ENCODE measurements at places on chromosomes 5 and 9.

DNA sequence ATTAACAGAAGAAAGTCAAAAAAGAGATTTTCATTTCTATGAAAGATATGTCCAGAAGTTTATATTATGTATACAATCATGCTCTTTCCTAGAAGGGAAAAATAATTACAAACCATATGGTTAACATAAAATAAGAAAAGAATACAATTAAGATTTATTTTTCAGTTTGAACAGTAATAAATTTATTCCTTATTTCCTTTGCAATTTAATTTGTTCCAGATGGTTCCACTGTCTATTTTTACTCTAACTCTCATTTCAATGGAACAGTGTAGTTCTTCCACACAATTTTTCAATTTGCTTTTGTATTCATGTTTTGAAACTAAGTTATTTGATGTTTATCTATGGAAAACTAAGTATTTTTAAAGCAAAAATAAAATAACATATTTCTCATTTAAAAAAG, 1026.3 kb downstream of the TAF11L14 start:
- no peak for DNase-seq

DNA sequence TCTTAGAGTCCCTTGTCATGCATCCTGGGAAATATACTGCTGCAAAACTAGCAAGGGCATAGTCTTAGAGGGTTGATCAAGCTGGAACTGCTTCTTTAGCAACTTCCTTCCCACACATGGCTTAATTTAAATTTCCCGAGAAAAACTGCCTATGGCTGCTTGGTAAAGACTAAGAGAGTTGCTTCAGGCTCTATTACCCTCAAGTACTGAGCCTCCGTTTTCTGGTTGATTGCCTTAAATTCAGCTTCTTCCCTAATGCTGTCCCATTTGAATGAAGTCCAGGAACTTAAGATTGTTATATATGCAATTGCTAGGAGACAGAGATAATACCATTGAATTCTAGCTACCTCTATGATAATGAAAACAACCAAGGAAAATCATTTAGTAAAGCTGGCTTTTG, 385.7 kb upstream of the CYLC2 start:
- no peak for DNase-seq

- DNase-seq: no peak
Observed at GRCh38 chr9:7342229-7342628, 457.3 kb downstream of the DMAC1 start.

DNA sequence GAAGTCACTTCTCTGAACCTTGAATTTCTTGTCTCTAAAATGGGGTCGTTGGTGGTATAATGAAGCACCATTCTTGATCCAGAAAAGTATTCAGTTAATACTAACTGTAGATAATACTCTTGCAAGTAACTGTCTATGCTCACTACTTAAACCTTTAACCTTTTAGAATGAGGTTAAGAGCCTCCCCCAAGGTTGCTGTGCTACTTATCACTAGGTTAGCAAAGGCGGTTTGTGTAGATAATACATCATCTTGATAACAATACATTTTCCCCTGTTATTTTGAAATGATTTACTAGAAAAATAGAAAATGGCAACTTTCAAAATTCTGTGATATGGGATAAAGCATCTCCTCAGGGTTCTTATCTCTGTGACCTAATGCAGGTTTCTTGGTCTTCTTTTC, 12.6 kb downstream of the MAP3K1 start:
- no peak for DNase-seq

GRCh38 chr5:25646421-25647341, 1001.9 kb upstream of the CDH10 start:
- DNase-seq: no peak

DNA sequence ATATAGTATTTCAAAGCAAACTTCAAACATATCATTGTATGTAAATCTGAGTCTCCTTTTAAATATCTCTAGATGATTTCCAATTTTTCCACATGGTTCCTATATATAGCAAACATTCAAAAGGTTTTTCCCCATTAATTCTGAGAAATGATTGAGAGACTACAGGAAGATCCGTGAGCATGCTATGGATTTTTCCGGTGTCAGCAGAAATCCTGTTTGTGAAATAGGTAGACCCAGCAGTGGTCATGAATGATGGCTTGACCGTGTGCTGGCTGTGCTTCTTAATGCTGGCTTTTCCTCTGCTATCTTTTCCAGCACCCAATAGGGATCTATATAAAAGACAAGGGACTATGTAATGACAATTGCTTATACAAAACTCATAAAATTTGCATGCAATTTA, 485.3 kb downstream of the PSAT1 start:
- no peak for DNase-seq

DNA sequence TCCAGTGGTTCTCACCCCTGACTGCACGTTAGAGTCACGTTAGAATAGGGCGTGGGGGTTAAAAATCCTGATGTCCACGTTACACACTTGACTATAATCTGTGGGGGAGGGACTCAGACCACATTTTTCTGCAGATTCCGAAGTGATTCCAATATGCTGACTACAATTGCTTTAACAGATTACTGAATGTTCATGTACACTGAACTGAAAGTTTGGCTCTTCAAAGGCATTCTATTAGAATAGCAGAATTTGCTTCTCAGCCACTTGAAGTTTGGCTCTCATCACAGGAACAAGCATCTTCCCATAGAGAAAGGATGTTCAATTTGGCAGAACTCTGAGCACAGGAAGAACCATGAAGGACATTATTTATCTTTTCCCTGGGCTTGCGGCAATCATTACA, 84.5 kb downstream of the HAPLN1 start:
- no peak for DNase-seq

DNA sequence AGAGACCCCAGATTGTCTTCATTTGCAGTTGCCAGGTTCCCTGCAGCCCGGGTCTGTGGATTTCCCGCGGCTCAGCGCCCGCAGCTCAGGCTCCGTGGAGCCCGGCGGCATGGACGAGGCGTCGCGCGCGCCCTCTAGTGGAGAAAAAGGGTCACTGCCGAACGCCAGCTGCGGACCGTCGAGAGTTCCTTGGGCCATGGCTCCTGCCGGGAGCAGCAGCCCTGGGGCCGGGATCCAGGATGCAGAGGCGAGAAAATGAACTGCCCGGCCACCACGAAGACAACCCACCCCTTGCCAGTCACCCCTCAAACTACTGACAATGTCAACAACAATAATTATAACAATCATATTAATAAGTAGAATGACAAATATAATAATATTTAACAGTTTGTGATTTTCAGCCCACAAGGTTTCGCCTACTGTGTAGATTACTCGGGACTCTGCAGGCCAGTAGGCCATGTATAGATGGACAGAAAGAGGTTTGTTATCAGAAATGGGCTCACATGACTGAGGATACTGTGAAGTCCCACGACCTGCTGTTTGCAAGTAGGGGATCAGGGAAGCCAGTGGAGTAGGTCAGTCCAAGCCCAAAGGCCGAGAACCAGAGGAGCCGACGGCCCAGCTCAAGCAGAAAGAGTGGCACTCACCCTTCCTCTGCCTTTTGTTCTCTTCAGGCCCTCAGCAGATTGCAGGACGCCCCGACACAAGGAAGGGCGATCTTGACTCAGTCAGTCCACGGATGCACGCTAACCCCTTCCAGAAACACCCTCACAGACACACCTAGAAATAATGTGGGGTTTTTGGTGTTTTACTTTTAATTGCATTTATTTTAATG, 43.1 kb downstream of the BOD1 start:
- peak; percentile 66 for DNase-seq

- peak; percentile 66 for DNase-seq
Observed at GRCh38 chr9:136741883-136742571, 713 bp downstream of the LCN10 start.

GRCh38 chr5:138138949-138139780, at the start of gene NME5:
Gene NME5 (minus strand): TSS chr5:138139428. CDS start chr5:138138780, 648 bp downstream.
- DNase-seq: peak; percentile 33

DNA sequence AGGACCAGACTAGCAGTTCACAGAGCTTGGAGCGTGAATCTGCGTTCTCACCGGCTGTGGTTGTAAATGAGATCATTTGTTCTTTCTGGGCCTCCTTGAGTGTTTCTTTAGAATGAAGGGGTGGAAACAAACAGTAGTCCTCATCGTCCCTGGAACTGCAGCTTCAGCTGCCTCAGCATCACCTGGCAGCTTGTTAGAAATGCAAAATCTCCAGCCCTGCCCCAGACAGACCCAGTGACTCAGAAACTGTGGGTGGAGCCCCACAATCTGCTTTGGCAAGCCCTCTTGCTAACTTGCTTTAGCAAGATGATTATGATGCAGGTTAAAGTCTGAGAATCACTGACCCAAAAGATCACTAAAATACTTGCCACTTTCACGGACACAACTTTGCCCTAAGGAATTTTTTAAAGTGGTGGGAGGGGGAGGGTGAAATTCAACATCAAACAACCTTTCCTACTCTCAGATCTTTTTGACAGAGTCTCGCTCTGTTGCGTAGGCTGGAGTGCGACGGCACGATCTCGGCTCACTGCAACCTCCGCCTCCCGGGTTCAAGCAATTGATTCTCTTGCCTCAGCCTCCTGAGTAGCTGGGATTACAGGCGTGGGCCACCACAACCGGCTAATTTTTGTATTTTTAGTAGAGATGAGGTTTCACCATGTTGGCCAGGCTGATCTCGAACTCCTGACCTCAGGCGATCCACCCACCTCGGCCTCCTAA, 86.0 kb downstream of the BRINP1 start:
- DNase-seq: no peak

- no peak for DNase-seq
Observed at GRCh38 chr5:135025730-135026644, 8.0 kb downstream of the PITX1 start.

GRCh38 chr9:135801070-135801469, 99.1 kb downstream of the KCNT1 start:
- DNase-seq: no peak

GRCh38 chr5:2919310-2920018, 168.0 kb upstream of the IRX2 start:
- no peak for DNase-seq

DNA sequence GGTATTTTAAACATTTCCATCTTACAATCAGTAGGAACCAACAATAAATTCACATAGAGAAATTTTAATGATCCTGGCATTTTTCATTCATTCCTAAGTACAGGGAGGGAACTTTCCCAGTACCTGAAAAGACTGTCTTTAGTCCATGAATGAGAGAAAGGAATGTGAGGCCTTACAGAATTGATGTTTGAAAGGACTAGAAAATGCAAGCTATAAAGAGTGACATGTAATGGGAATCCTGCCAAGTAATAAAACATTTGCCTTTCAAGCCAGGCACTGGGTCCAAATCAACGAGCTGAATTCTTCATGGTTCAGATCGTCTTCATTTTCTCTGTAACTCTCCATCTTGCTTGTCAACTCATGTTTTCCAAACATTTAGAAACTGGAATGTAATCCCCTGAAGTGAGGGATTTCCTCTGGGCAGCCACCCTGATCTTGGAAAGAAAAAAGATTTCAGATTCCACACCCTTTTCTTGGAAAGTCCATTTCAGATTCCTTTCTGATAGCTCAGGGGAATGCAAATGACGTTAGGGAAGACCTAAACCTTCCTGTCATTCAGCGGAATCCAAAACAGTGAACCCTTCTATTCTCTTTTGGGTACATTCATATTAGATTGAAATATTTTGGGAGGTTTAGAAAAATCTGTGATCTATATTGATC, 315.8 kb downstream of the SH3GL2 start:
- no peak for DNase-seq

GRCh38 chr9:14868772-14869583, 41.2 kb downstream of the FREM1 start:
- no peak for DNase-seq

DNA sequence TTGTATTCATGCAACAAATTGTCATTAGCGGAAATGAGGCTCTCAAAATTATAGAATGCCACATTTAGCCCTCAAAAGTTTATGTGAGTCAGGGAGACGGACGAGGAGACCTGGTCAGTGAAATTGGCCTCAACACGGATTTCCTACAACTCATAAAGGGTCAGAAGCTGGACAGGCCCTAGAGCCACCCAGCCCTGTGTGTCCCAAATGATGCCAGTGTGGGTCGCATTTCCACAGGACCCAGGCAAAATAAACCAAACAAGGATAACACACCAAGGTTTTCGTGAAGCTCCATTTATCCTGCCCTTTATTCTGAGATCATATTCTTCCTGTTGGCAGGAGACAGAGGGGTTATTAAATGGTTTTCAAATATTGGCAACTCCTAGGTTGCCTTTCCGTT, 72.0 kb upstream of the COL5A1 start:
- no peak for DNase-seq

DNA sequence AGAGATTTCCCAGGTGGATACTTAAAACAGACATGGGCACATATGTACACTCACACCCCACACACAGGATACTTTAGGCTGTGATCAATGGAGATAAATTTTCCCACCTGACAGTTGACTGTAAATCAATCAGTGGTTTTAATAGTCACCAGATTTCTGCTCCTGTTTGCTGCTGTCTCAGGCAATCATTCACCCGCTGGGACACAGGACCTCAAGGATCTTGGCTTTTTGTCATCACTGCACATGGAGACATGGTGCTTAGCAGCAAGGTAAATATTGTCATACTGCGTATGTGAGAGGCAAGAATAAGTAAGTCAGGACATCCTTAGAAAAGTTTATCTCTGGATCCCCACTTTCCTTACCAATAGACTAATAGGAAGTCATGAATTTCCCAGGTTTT, 60.8 kb upstream of the KLF9 start:
- DNase-seq: no peak

DNA sequence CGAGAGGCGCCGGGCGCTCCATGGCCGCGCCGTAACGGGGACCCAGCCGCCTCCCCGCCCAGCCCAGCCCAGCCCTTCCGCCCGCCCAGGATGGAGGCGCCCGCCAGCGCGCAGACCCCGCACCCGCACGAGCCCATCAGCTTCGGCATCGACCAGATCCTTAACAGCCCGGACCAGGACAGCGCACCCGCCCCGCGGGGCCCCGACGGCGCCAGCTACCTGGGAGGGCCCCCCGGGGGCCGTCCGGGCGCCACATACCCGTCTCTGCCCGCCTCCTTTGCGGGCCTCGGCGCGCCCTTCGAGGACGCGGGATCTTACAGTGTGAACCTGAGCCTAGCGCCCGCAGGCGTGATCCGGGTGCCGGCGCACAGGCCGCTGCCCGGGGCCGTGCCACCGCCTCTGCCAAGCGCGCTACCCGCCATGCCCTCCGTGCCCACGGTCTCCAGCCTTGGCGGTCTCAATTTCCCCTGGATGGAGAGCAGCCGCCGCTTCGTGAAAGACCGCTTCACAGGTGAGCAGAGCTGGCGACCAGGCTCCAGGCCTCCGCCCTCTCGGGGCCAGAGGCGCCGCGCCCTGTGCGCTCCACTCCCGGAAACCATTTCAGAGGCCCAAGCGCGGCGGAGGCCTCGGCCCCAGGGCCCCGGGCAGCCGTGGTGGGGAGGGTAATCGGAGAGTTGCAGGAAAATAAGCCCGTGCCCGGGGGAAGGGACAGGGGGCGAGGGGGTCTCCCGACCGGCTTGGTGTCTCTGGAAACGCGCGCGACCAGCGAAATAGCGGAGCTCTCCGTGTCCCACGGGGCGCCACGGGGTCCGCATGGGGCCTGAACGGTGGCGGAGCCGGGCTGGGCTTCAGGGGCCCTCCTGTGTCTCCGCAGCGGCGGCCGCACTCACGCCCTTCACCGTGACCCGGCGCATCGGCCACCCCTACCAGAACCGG, 496 bp downstream of the TLX3 start:
- DNase-seq: peak; percentile 20

DNA sequence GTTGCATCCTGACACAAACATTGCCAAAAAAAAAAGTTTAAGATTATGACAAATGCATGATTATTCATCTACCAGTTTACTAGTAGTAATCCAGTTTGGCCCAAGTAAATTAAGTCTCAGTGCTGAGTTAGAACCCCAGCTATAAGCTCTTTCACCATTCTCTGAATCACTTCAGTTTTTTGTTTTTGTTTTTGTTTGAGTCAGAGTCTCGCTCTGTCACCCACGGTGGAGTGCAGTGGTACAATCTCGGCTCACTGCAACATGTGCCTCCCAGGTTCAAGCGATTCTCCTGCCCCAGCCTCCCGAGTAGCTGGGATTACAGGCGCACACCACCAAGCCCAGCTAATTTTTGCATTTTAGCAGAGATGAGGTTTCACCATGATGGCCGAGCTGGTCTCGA, 1.5 kb upstream of the PCYOX1L start:
- DNase-seq: no peak
